ENCODE measurements at places on chromosomes 4 and X. TPM values are rescaled to one million over a fixed set of nuclear protein-coding genes. Genes with fewer than 3 reads are reported as not detected.
A peak's percentile ranks its signal among the peaks of the same experiment; 100 is the strongest.

The SLC25A53 gene
- total RNA-seq, result 5.7 TPM

GRCh38 chr4:106401157-106401556 is 32.6 kb upstream of the GIMD1 start:
- H3K4me1 ChIP-seq, result no peaks in the 10 kb centered on the region
- no peaks in the 10 kb centered on the region for H3K27me3 ChIP-seq
- peaks cover 7% of the 10 kb centered on the region for H3K36me3 ChIP-seq
- H3K4me3 ChIP-seq, result no peak overlapping the region
- DNase-seq, result no peak
- H3K27ac ChIP-seq, result no peak overlapping the region

DNA sequence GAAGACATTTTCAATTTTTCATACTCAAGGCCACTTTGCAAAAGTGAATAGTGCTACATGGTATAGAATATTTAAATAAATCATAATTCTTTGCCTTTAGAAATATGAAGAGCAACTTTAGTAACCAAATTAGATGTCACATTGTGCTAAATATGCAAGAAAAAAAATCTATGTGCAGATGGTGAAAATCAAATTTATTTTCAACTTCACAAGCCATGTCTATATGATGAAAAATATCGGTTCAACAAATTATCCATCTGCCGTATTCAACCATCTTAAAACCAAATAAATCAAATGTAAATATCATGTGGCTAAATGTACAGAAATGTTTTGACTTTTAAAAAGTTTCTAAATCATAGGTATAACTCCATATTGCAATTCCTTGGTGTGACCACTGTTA is 398.2 kb downstream of the PABPC4L start:
- DNase-seq, result no peak
- no peaks in the 10 kb centered on the region for H3K36me3 ChIP-seq
- peaks cover 2% of the 10 kb centered on the region for H3K27me3 ChIP-seq

DNA sequence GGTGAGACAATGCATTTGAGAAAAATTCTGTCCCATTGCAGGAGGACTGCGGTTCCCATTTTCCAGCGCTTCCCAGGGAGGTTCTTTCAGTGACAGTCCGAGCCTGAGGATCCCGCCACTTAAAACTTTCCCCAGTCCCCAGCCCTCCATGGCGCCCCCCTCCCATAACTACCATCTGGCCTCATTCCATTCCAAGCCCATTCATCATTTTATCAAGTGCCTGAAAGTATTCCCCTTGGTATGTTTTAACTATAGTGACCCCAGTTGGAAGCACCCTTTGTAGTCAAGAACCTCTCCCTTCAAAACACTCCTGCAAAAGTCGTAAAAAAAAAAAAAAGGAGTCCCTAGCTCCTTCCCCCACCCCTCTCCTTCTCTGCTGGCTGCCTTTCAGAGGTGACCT is 1.2 kb downstream of the RASL11B start:
- peaks cover 10% of the 10 kb centered on the region for H3K27me3 ChIP-seq
- H3K4me3 ChIP-seq, result peak overlapping the region; percentile 87
- peaks cover 36% of the 10 kb centered on the region for H3K4me1 ChIP-seq

The ADH1A gene
- total RNA-seq, result not detected

- DNase-seq, result no peak
- no peaks in the 10 kb centered on the region for H3K36me3 ChIP-seq
- no peak overlapping the region for H3K27ac ChIP-seq
- H3K4me3 ChIP-seq, result no peak overlapping the region
Observed at GRCh38 chrX:154481195-154481594, 2.1 kb upstream of the LAGE3 start.

DNA sequence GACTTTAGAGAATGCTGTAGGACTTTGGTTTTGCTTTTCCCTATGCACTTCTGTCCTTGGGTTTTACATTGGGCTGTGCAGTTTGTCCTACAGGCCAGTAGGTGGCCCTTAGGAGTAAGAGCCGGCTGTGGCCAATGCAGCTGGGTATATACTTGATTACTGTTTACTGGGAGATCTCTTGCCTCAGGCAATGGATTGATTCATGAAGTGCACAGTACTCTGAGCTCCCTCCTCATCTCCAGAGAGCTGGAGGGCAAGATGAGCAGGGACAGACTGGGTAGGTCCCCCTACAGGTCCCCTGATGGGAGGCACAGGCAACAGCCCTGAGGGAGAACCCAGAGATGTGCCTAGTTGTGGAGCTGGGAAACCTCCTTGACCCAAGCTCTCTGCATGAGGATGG is 103.8 kb upstream of the QRFPR start:
- DNase-seq, result peak; percentile 36
- no peak overlapping the region for H3K4me3 ChIP-seq
- H3K4me1 ChIP-seq, result no peaks in the 10 kb centered on the region
- peaks cover 2% of the 10 kb centered on the region for H3K27me3 ChIP-seq
- H3K27ac ChIP-seq, result no peak overlapping the region

DNA sequence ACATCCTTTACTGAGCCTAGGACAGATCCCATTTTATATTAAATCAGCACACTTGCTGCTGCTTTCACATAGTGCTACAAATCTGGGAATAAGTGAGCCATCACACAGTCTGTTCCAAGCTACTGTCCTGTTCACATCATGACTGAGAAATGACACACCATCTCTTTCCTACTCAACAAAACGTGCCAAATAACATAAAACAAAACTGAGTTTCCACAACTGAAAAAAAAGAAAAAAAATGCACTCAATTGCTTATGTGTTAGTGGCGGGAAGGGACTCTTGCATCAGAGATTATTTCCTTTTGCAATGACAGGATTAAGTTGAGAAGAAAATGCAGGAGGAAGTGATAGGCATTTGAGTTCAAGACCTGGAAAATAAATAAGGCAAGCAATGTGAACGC is 109.0 kb downstream of the SHROOM4 start:
- H3K4me3 ChIP-seq, result no peak overlapping the region
- H3K27ac ChIP-seq, result no peak overlapping the region
- H3K4me1 ChIP-seq, result peaks cover 5% of the 10 kb centered on the region
- no peak for DNase-seq
- H3K36me3 ChIP-seq, result no peaks in the 10 kb centered on the region

DNA sequence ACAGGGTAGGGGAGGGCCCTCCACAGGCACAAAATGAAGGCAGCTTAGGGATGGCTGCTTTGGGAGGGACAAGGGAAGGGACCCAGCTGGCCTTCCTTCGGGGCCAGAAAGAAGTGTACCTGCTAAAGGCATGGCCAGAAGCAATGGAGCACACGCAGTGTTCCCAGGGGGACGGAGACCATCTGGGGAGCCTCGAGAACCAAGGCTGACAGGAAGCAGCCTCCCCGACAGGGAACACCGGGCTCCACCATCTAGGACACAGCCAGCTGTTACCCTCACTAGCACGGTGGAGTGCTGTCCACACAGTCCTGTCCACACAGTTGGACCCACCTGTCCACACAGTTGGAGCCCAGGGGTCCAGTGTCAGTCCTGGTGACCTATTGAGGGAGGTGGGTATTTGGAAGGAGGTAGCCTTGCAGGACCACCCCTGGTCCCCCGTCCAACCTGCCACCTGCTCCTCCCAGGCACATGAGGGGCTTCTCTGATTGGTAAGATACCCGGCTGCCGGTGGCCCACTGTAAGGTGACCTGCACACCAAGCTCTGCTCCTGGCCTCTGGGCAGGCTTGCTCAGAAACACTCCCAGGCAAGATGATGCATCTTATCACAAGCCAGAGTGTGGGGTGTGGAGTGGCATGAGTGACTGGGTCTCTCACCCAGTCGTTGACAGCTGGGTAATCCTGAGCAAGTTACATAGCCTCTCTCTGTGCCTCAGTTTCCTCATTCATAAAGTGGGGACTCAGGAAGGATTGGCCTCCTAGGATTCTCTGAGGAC is 20.5 kb upstream of the AFAP1 start:
- no peak overlapping the region for H3K4me3 ChIP-seq
- no peaks in the 10 kb centered on the region for H3K36me3 ChIP-seq
- no peak for DNase-seq
- peak overlapping the region; percentile 48 for H3K27ac ChIP-seq
- peaks cover 22% of the 10 kb centered on the region for H3K4me1 ChIP-seq

The PGRMC1 gene
- 239 TPM for total RNA-seq

The SEPTIN6 gene
- total RNA-seq, result 243 TPM

The ZNF185 gene
- 1.1 TPM for total RNA-seq

DNA sequence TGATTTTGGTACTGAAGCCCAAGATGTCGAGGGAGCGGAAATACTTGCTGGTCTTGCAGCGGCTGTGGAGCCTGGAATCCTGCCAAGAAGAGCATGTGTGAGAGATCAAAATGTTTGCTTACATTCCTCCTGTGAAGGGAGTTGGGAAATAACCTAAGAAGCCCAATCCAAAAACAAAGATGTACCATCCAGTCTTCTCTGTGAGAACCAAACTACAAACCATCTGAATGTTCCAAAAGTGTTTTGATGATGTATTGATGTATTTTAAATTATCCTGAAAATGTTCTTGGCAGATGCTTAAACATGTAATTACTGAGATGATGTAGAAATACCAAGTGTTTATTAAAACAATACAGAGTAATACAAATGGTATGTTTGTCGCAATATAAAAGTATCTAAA is 10.1 kb upstream of the ADH1A start:
- H3K4me3 ChIP-seq, result no peak overlapping the region
- no peak for DNase-seq
- no peaks in the 10 kb centered on the region for H3K4me1 ChIP-seq
- no peak overlapping the region for H3K27ac ChIP-seq

The TXK gene
- total RNA-seq, result not detected

- no peaks in the 10 kb centered on the region for H3K36me3 ChIP-seq
- no peaks in the 10 kb centered on the region for H3K4me1 ChIP-seq
- no peaks in the 10 kb centered on the region for H3K27me3 ChIP-seq
- H3K4me3 ChIP-seq, result no peak overlapping the region
Observed at GRCh38 chrX:3290561-3290960, 55.9 kb downstream of the MXRA5 start.

The PDE6B gene
- 2.3 TPM for total RNA-seq

DNA sequence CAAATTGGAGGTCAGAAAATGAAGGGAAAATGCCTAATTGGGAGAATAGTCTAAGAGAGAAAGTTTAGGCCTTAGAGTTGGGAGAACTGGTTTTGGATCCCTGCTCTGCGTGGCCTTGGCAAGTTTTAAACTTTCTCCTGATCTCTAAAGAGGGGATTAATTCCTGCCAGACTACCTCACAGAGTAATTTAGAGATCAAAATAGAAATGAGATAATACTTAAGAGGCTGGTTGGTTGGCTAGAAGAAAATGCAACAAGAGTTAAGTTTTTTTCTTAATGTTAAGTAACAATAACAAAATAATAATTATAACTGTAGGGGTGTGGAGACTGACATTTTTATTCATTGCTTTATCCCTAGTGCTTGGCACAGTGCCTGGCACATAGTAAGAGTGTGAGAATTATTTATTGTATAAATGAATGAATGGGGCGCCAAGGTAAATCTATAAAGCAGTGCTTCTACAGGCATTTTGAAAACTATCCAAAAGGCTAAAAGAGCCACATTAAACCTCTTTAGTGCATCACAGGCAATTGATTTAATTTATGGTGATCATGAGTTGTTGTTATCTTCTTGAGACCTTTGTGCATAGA is 160.5 kb downstream of the RASL11B start:
- H3K4me1 ChIP-seq, result no peaks in the 10 kb centered on the region
- H3K36me3 ChIP-seq, result no peaks in the 10 kb centered on the region
- no peaks in the 10 kb centered on the region for H3K27me3 ChIP-seq
- no peak overlapping the region for H3K4me3 ChIP-seq
- no peak for DNase-seq

DNA sequence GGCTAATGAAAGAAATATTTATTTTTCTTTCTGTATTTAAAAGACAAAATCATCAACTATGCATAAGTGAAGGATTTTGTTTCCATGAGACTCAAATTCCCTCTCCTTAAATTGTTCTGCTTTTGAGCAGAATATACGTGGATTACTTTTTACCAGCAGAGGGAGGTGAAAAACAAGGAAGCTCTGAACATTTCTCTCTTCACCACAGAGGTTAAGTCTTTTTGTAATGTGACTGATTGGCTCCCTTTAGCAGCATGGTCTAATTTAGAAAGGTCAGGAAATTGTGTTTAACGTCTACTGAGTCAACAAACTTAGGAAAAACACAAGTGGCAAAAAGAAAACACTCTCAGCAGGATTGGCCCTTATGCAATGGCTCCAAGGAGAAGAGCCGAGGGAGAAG is 55.1 kb upstream of the F9 start:
- H3K4me3 ChIP-seq, result no peak overlapping the region
- no peaks in the 10 kb centered on the region for H3K4me1 ChIP-seq
- no peak for DNase-seq

GRCh38 chrX:5829469-5829868 is 399.2 kb downstream of the NLGN4X start:
- H3K36me3 ChIP-seq, result no peaks in the 10 kb centered on the region
- H3K27me3 ChIP-seq, result no peaks in the 10 kb centered on the region
- DNase-seq, result no peak

GRCh38 chr4:184762100-184762499 is 28.2 kb upstream of the CENPU start:
- peaks cover 2% of the 10 kb centered on the region for H3K27me3 ChIP-seq
- no peak for DNase-seq
- H3K4me3 ChIP-seq, result no peak overlapping the region
- H3K27ac ChIP-seq, result no peak overlapping the region
- H3K4me1 ChIP-seq, result peaks cover 13% of the 10 kb centered on the region
- H3K36me3 ChIP-seq, result no peaks in the 10 kb centered on the region

GRCh38 chrX:137363559-137363958 is 202.4 kb upstream of the ZIC3 start:
- no peaks in the 10 kb centered on the region for H3K27me3 ChIP-seq
- no peak overlapping the region for H3K27ac ChIP-seq
- DNase-seq, result no peak
- no peak overlapping the region for H3K4me3 ChIP-seq
- no peaks in the 10 kb centered on the region for H3K4me1 ChIP-seq
- no peaks in the 10 kb centered on the region for H3K36me3 ChIP-seq

DNA sequence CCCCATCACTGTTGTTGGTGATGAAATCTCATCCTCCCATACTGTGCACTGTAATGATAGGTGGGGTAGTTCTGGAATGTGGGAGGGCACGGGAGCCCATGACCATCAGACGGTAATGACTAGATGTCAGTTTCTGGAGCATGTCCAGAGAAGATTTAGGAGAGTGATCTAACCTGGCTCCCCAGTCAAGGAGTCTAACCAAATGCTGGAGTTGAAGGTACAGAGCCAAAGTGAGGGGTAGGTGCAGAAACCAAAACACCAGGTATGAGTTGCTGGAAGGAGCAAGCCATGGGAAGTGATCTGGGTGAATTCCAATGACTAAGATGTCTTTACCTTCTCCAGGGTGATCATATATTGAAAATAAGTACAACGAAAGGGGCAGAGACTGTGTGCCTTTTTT is 296.9 kb downstream of the INPP4B start:
- no peak for DNase-seq
- no peaks in the 10 kb centered on the region for H3K36me3 ChIP-seq
- peaks cover 8% of the 10 kb centered on the region for H3K4me1 ChIP-seq
- no peaks in the 10 kb centered on the region for H3K27me3 ChIP-seq

The KLKB1 gene
- total RNA-seq, result 0.29 TPM

- no peak overlapping the region for H3K27ac ChIP-seq
- no peak for DNase-seq
- H3K36me3 ChIP-seq, result no peaks in the 10 kb centered on the region
- H3K27me3 ChIP-seq, result peaks cover 2% of the 10 kb centered on the region
Observed at GRCh38 chr4:174697202-174697601, 131.8 kb downstream of the GLRA3 start.

- H3K27ac ChIP-seq, result no peak overlapping the region
- no peaks in the 10 kb centered on the region for H3K36me3 ChIP-seq
- peak; percentile 61 for DNase-seq
- H3K27me3 ChIP-seq, result peaks cover 3% of the 10 kb centered on the region
- H3K4me3 ChIP-seq, result peak overlapping the region; percentile 82
- peaks cover 2% of the 10 kb centered on the region for H3K4me1 ChIP-seq
Observed at GRCh38 chr4:48017108-48017571, 568 bp downstream of the NIPAL1 start.

The SHROOM2 gene
- 3.1 TPM for total RNA-seq

The HPSE gene
- 1.8 TPM for total RNA-seq
